Activated CD8-positive, alpha-beta T cell treated with anti-CD3 and anti-CD28 coated beads, Interleukin-2, amount 10 ng/mL, durations not matched to agents 7 days and 5 days (primary cell): ENCODE measurements at places on chromosomes 13 and 19.

GRCh38 chr19:8115805-8116396, 33.5 kb downstream of the FBN3 start:
- no peak for DNase-seq

DNA sequence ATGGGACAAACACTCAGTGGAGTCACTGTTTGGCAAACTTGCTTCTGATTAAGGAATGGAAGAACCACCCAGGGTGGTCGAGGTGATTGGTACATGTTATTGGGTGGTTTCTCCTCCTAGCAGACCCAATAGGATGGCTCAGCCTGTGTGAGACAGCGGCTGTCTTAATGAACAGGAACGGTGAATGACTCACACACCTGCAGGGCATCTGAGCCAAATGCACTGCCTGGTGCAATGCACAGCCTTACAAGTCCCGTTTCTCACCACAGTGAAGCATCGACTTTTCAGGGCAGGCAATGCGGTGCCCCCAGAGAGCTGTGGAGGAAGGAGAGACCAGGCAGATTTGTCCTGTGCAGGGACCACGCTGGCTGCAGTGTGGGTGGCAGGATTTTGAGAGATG, 238.5 kb downstream of the FGF9 start:
- DNase-seq = no peak

DNA sequence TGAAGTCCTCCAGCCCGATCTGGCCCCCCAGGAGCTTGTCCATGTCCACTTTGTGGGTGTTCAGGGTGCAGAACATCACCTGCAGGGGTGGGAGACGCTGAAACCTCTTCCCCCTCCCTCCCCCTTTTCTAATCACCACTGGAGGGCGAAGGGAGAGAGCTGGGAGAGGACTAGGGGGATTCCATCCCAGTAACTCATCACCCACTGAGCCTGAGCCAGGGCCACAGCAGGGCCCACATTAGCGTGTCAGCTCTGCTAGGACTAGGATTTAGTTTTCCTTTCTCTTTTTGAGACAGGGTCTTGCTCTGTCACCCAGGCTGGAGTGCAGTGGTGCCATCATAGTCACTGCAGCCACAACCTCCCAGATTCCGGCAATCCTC, 5.5 kb upstream of the PTGER1 start:
- DNase-seq = no peak

DNA sequence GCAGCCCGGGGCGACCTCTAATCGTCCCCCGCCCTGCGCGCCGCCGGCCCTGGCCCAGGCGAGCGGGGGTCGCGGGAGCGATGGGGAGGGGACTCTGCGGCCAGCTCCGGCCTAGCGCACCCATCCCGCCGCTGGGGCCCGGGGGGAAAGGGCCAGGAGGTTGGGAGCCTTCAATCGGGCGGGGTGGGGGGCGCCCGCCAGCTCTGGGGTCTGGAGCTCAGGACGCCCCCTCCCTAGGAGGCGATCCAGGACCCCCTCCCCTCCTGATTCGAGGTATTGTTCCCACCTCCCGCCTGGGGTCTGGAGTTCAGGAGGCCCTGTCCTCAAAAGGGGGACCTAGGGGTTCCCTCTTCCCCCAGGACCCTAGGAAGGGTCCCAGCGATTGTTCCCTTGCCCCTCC, 430 bp downstream of the ZNF358 start:
- no peak for DNase-seq

- DNase-seq = no peak
Observed at GRCh38 chr13:33438918-33439317, 153.4 kb upstream of the STARD13 start.

GRCh38 chr13:108494991-108495645, 134.3 kb upstream of the MYO16 start:
- no peak for DNase-seq

DNA sequence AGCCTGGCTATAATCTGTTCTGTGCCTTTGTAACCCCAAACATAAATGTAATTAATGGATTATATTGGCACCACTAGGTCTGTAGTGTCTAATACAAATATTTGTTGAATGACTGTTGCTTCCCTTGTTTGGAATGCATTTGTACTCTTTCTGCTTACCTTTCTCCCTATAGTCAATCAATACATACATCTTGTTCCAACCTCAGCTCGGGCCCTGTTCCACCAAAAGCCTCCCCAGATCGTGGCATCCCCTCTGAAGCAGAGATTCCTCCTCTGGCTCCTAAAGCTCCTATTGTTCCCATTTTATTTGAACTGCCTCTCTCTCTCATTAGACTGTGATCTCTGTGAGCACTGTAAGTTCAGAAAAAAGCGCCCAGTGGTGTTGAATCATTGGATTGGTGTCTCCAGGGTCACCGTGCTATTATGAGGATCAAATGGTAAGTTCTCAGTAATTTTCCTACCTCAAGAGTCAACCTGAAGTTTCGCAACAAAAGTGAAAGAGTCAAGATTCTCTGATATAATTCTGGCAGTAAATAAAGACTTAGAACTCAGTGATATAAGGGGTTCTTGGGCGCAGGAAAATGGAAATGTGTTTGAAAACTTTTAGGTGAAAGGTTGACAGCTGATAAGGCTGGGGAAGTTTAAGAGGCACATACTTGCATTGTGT, 151.5 kb downstream of the KLF5 start:
- no peak for DNase-seq

DNA sequence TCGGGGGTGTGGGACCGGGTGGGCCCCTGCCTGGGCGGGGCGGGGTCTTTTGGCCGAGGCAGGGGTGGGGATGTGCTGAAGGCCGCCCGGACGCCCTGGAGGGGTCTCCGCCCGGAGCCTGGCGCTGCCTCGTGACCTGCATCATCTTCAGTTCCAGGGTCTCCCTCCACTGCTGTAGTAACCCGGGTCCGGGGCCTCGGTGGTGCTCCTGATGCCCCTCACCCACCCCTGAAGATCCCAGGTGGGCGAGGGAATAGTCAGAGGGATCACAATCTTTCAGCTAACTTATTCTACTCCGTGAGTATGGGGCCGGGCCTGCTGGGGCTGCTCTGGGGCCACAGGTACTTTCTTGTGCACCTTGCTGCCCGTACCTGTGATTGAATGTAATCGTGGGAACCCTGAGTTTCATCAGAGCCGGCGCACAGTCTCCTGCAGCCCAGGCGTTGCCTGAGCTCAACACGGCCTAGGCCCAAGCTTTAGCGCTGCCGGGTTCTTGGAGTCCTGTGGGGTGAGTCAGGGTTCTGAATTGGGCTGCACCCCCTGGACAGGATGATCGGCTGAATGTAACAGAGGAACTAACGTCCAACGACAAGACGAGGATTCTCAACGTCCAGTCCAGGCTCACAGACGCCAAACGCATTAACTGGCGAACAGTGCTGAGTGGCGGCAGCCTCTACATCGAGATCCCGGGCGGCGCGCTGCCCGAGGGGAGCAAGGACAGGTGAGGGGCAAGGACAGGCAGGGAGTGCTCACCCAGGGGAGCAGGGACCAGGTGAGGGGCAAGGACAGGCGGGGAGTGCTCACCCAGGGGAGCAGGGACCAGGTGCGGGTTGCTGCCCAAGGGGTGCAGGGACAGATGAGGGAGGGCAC, 10.5 kb downstream of the PEAK3 start:
- no peak for DNase-seq

- no peak for DNase-seq
Observed at GRCh38 chr13:47066226-47066625, 169.4 kb upstream of the HTR2A start.

GRCh38 chr19:48926909-48927308, 6.6 kb upstream of the DHDH start:
- no peak for DNase-seq

- no peak for DNase-seq
Observed at GRCh38 chr13:46207828-46208227, 3.9 kb upstream of the LRRC63 start.

DNA sequence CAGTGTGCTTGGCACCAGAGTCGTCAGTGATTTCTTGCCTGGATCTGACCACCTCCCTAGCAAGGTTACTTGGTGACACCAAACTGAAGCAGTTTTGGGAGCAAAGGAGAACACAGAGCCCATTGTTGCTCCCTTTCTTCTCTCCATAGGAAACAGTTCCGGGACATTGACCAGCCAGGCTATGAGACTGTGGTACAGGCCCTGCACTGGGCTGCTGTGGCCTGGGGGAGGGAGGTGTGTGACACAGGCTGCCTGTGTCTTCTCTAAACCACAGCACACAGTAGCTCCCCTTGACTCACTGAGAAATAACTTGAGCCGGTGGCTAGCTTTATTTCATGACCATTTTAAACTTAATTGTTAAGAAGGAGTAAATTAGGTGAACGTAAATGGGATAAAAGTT, 214.8 kb upstream of the UBL3 start:
- DNase-seq = no peak

GRCh38 chr13:113744197-113745000, 14.6 kb upstream of the TMEM255B start:
- no peak for DNase-seq

GRCh38 chr19:10428996-10429381, 8.7 kb downstream of the PDE4A start:
- DNase-seq = no peak

DNA sequence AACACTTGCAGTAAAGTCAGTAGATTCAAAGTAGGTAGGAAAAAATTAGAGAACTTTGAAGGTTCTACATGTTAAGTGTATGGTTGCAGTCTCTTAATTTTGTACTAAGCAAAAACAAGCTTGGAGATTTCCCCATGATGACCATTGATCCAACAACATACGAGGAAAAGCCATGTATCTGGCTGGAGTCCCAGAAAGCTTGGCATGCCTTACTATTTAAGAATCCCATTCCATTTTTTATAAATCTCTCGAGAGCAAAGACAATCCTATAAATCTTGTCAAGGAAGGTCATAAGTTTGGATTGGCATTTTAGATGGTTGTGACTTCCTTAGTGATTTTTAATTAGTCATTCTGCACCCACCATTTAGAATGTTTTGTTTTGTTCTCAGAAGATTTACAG, 495.9 kb downstream of the GPC5 start:
- no peak for DNase-seq

- no peak for DNase-seq
Observed at GRCh38 chr19:31548941-31549340, 199.7 kb upstream of the TSHZ3 start.

DNA sequence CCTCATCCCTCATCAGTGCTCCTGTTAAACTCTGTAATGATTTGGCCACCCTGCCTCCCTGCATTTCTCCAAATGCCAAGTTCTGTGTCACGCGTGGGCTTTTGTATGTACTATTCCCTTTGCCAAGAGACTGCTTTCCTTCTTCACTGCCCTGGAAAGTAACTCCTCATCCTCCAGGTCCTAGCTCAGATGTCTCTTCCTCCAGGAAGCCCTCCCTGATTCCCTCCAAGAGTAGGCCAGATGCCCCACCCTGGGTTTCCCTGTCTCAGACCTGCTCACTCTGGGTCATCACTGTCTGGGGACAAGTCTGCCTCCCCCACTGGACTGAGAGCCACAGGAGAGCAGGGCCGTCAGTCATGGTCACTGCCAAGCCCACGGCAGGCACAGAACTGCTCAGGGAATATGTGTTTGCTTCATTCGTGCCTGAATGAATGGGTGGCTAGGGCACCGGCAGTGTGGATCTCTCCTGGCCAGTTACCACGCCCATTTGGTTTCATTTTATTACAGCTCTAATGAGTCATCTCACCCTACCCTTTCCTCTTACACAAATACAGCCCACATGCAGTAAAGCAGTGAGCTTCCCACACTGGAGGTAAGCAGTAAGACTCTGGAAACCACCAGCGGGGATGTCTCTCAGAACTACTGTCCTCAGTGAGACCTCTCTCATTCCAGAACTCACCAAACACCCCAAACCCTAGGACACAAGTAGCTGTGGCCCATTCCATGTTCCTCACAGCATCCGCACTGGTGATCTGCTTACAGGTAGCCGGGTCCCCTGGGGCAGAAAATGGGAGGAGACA, 12.1 kb upstream of the GPR4 start:
- peak; percentile 50 for DNase-seq

DNA sequence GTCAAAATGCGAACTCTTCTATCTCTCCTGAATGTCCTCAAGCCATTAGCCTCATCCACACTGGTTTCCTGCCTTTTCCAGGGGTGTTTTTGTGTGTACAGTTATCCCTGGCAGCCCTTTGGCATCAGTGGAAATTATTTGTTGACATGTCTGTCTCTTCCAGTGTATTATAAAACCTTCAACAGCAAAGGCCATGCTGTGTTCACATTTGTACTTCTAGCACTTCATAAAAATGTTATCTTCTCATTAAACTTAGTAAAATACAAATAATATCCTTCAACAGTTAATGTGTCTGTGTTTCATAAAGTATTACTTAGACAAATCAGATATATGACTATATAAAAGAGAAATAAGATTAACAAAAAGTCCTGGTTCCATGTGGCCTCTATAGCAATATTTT, 359.5 kb upstream of the ARGLU1 start:
- no peak for DNase-seq

- no peak for DNase-seq
Observed at GRCh38 chr13:93259527-93260080, 33.0 kb downstream of the GPC6 start.

- peak; percentile 73 for DNase-seq
Observed at GRCh38 chr19:35882114-35882832, 13.9 kb downstream of the APLP1 start.

DNA sequence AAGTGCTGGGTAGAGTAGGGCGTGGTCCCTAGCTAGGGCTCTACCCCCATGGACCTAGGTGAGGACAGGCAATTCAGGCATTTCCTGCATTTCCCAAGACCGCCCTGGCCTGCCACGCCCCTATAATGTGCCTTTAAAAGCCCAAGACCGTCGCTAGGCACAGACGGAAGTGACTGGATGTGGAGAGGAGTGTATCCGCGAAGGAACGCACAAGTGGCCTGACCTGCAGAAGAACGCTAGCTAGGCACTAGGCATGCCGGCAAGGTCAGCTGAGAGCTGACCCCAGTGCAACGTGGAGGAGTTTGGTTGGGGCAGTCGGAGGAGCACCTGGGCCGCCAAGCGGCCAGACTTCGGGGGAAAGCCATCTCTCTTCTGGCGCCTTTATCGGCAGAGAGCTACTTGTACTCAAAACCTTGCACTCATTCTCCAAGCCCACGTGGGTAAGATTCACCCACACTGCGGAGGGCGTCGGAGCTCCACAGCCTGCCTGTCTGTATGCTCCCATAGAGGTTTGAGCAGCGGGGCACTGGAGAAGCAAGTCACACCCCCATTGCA, 370.0 kb downstream of the FGF9 start:
- no peak for DNase-seq

DNA sequence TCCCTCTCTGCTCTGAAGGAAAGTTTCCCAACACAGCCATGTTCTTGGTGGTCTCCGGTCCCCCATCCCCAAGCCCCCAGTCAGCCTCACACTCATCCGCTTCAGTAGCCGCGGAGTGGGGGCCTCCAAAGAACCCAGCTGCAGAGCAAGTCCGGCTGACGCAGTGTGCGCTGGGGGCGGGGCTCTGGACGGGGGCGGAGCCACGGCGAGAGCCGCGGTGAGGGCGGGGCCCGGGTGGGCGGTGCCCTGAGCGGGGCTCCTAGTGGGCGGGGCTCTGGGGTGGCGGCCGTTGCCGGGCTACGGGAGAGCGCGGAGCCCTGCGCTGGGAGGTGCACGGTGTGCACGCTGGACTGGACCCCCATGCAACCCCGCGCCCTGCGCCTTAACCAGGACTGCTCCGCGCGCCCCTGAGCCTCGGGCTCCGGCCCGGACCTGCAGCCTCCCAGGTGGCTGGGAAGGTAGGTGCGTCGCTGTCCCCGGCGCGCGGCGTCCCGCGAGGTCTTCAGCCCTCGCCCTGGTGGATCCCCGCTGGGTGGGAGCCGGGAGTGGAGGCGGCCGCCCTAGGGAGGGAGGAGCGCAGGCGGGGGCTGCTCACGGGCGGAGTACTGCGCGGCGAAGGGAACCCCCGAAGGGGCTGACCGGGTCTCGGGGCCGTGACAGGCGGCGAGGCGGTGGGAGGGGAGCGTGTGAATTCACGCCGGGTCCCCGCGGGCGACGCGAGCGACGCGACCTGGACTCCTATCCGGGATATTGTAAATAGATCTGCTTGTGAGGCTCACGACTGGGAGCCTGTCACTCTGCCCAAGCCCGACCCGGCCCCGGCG, 9.1 kb downstream of the TNFRSF19 start:
- peak; percentile 92 for DNase-seq
